ENCODE measurements at places on chromosomes 11 and 22.

- DNase-seq = no peak
Measured at GRCh38 chr11:93773045-93773477, 11.0 kb upstream of the MED17 start.

- DNase-seq = peak; percentile 96
Measured at GRCh38 chr11:67505605-67506396, 638 bp upstream of the PITPNM1 start.

GRCh38 chr11:64415996-64416728 is 57.2 kb downstream of the RPS6KA4 start:
- no peak for DNase-seq

GRCh38 chr11:113626736-113627135 is 79.4 kb downstream of the TMPRSS5 start:
- DNase-seq = no peak

DNA sequence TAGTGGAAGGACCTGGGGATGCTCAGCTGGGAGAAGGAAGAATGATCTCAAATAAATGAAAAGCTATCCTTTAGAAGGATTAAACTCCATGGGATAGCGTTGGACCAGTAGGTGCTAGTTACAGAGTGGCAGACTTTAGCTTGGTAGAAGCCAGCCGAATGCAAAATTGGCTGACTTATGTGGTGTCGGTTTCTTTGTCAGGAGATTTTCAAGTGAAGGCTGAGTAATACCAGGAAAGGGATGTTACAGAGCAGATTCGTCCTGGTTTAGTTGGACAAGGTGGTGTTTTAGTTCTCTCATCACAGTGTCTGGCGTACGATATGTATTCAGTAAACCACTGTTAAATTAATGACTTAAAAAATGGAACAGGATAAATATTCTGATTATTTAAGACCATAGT is 26.0 kb downstream of the FDX1 start:
- DNase-seq = no peak

DNA sequence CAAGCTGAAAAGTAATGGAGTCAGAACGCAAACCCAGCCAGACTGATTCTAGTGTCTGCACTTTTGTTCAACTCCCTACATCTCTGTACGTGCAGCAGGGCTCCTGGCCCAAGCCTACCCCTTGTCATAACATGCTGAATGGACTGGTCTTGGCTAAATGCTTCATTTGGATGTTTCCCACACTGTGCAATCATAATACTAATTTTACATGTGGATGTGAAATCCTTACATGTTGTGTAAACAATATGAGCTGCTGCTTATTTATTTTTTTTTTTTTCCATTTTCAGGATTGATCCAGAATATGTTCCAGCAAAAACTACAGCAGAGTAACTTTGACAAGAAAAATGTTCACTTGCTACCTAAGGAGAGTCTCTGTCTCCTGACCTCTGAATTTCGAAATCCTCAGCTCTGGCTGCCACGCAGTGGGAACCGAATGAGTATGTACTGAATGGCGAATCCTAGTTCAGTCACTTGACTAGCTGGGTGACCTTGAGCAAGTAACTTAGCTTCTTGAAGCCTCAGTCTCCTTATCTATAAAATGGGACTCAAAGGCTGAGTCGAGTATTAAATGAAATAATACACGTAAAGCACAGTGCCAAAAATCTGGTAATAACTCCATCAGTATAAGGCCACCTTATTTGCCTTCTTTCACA is 133.4 kb downstream of the EHF start:
- no peak for DNase-seq

DNA sequence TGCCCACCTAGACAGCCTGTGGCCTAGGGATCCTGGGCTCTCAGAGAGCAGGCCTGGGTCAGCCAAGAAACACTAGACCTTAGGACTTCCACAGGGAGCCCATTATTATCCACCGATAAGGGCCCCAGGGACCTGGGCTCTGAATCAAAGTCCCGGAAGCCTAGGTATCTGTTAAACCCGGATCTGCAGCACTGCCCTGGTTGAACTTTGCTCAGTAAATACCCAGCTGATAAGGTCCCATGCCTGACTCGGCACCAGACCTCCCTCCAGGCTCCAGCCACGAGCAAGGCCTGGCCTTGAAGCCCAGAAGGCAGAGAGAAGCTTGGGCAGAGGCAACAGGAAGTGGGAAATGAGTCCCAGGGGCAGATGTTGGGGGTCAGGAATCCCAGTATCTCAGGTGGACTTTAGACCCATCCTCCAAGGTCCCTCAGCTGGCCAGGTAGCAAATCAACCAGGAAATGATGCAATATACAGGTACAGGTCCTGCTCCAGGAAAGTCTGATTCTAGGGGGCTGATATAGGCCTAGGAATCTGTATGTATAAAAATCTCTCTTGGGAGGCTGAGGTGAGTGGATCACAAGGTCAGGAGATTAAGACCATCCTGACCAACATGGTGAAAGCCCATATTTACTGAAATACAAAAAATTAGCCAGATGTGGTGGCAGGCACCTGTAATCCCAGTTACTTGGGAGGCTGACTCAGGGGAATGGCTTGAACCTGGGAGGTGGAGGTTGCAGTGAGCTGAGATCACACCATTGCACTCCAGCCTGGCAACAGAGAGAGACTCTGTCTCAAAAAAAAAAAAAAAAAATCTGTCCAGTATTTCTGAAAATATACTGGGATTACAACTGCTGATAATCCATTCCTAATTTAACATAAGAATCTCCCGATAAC is 18.7 kb downstream of the POU2AF1 start:
- DNase-seq = no peak

- no peak for DNase-seq
Measured at GRCh38 chr11:83093634-83094033, 21.9 kb upstream of the RAB30 start.

DNA sequence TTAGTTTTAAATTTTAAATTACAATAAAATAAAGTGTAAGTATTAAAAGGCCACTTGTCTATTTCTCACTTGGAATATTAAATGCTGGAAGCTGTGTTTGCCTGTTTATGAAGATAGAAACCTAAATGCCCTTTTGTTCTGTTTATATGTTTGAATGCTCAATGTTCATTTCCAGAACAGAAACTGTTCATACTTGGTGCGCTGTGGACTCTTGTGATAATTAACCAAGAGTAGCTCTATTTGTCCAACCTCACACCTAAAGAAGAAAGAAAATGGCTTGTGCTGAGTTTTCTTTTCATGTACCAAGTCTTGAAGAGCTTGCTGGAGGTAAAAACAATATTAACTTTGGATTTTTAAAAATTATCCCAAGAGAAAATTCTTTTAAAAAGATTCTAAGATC is 5.7 kb downstream of the C11orf54 start:
- no peak for DNase-seq
